ENCODE measurements at places on chromosomes 4 and X. TPM values are rescaled to one million over a fixed set of nuclear protein-coding genes. Genes with fewer than 3 reads are reported as not detected.
A peak's percentile ranks its signal among the peaks of the same experiment; 100 is the strongest.

CFAP97 gene
- 77.1 TPM for total RNA-seq

DNA sequence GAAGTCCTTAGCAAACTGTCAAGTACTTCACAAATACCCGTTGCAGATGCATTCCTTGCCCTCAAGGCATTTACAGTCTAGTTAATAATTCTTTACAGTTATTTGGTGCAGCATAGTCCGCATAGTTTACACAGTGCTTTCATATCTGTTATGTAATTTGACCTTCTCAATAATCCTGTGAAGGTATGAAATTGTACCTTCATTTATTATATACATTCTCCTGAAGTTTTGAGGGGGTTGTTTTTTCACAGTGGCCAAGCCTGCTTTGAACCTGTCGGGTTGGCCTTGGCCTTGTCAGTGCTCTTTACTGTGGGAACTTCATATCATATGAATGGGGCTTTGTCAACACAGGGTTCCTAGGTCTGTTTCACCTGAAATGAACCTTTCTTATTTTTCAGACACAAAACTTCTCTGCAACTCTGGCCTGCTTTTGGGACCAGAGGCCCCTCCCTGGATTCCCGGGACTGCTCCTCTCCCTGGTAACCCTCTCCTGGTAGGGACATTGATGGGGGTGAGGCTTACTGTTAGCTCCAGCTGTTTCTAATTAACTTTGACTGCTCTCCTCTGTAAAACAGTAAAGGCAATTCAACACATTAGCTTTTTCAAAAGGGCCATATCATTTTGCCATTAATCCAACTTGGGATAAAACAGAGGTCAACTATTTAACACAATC, 9.1 kb downstream of the IGFBP7 start:
- no peak for DNase-seq

GRCh38 chr4:157459785-157460184, 239.3 kb downstream of the GRIA2 start:
- DNase-seq, result no peak

SMPX gene
- not detected for total RNA-seq

RAB9B gene
- 1.8 TPM for total RNA-seq

- no peak for DNase-seq
Observed at GRCh38 chr4:139465922-139466321, 12.0 kb downstream of the RAB33B start.

HPGD gene
- not detected for total RNA-seq

- DNase-seq, result no peak
Observed at GRCh38 chrX:53930515-53931380, 113.5 kb downstream of the PHF8 start.

GRCh38 chrX:1502241-1502640, 34.7 kb downstream of the P2RY8 start:
- no peak for DNase-seq

GRCh38 chr4:3853388-3854035, 87.3 kb downstream of the ADRA2C start:
- peak; percentile 58 for DNase-seq

DNA sequence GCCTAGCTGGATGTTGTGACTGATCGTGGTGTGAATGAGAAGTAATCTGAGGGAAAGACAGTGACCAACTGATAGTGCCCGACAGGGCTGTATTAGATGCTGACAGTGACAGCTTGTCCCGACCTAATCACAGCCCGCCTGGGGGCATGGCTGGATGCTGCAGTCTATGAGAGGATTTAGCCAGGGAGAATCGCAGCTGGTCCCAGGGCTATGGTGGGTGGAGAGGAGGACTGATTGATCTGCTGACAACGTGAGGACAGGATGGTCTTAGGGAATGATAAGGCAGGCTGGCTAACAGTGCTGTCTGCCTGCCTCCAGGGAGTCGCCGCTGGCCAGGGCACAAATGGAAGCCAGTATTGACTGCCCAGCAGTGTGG, 621 bp upstream of the SUV39H1 start:
- no peak for DNase-seq
